ENCODE measurements at places on chromosomes 11 and 22. TPM values are rescaled to one million over a fixed set of nuclear protein-coding genes. Genes with fewer than 3 reads are reported as not detected.

GRCh38 chr11:39628311-39628710 lies 1831.1 kb downstream of the LRRC4C start:
- no peak overlapping the region for H3K4me3 ChIP-seq
- H3K4me1 ChIP-seq, result no peaks in the 10 kb centered on the region
- H3K27ac ChIP-seq, result no peak overlapping the region
- no peak for DNase-seq
- H3K27me3 ChIP-seq, result no peaks in the 10 kb centered on the region
- no peaks in the 10 kb centered on the region for H3K36me3 ChIP-seq

- H3K36me3 ChIP-seq, result no peaks in the 10 kb centered on the region
- no peak overlapping the region for H3K4me3 ChIP-seq
- no peak overlapping the region for H3K27ac ChIP-seq
- H3K27me3 ChIP-seq, result no peaks in the 10 kb centered on the region
- peaks cover 4% of the 10 kb centered on the region for H3K4me1 ChIP-seq
These were observed 32.1 kb upstream of the WNT7B start for GRCh38 chr22:46008836-46009596.

GRCh38 chr11:131279654-131280384 lies 90.6 kb upstream of the NTM start:
- H3K4me3 ChIP-seq, result no peak overlapping the region
- no peaks in the 10 kb centered on the region for H3K4me1 ChIP-seq
- H3K27me3 ChIP-seq, result no peaks in the 10 kb centered on the region
- H3K27ac ChIP-seq, result no peak overlapping the region
- no peak for DNase-seq

- peak; percentile 79 for DNase-seq
- peaks cover 10% of the 10 kb centered on the region for H3K4me1 ChIP-seq
- no peaks in the 10 kb centered on the region for H3K36me3 ChIP-seq
- no peak overlapping the region for H3K27ac ChIP-seq
- no peak overlapping the region for H3K4me3 ChIP-seq
- H3K27me3 ChIP-seq, result no peaks in the 10 kb centered on the region
These were observed 7.9 kb upstream of the FADS3 start for GRCh38 chr11:61899146-61899841.

- H3K4me3 ChIP-seq, result no peak overlapping the region
- no peaks in the 10 kb centered on the region for H3K27me3 ChIP-seq
- H3K4me1 ChIP-seq, result no peaks in the 10 kb centered on the region
These were observed 53.3 kb upstream of the JAM3 start for GRCh38 chr11:134015556-134015955.

DNA sequence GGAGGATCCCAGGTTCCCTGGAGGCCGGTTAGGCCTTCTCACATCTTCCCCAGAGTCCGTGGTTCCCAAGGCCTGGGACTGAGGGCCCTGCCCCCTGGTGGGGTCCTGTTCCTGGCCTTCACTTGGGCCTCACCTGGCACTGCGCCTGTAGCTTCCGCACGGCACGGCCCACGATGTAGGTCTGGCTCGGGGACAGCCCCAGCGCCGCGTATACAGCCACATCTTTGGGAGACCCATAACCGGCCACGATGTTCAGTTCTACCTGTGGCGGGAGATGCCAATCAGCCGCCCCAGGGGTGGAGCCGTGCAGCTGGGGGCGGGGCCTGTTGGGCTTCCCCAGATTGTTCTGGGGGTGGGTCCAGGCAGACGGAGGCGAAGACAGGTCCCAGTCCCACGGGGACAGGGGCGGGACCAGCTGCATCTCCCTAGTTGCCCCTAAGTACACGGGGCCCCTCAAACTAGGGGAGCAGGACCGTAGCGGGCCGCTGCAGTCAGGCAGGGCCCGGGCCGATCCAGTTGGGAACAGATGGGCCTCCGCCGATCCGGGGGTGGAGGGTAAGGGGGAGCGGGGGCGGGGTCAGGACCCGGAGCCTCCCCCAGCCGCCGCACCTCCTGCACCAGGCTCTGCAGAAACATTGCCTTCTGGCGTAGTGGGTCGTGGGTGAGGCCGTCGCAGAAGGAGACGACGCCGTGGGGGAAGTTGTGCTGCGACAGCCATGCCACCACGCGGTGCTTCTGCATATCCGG lies 10.1 kb downstream of the AIP start:
- H3K4me1 ChIP-seq, result no peaks in the 10 kb centered on the region
- no peak for DNase-seq
- H3K4me3 ChIP-seq, result no peak overlapping the region
- H3K27me3 ChIP-seq, result no peaks in the 10 kb centered on the region
- H3K36me3 ChIP-seq, result peaks cover 98% of the 10 kb centered on the region

DNA sequence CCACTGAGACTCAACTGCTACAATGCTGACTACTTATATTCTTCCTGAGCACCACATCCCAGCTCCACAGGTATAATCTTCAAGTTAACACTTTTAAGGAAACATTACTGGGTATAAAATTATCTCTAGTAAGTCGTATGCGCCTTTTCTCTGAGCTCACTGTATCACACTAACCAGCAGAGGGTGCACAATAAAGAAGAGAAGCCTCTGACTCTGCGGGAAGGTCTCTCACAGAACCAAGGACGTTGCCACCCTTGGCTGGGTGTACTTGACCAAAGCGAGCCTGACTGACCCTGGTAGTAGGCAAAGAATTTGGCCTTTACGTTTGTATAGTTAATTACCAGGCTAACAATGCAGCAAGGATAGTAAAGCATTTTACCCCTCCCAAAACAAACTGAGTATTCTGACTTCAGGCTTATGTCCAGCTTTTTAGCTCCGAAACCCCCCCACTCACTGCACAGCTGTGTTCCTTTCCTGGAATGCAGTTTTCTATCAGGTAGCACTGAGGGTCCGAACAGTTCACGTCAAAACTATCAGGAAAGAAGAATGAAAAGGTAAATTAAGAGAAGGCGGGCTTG lies at the start of gene BTBD18:
Gene BTBD18, minus strand, starts transcription at position 144 of the 578 bp plus-strand sequence. CDS start 631 bp downstream, outside the sequence.
- no peaks in the 10 kb centered on the region for H3K4me1 ChIP-seq
- H3K4me3 ChIP-seq, result no peak within 1 kb of the TSS
- H3K27ac ChIP-seq, result no peak within 1 kb of the TSS
- DNase-seq, result peak; percentile 53
- H3K36me3 ChIP-seq, result peaks cover 6% of the 10 kb centered on the region

GRCh38 chr11:46951864-46952263 lies 15.3 kb downstream of the CSTPP1 start:
- no peaks in the 10 kb centered on the region for H3K4me1 ChIP-seq
- no peaks in the 10 kb centered on the region for H3K36me3 ChIP-seq
- H3K27ac ChIP-seq, result no peak overlapping the region
- DNase-seq, result no peak

DNA sequence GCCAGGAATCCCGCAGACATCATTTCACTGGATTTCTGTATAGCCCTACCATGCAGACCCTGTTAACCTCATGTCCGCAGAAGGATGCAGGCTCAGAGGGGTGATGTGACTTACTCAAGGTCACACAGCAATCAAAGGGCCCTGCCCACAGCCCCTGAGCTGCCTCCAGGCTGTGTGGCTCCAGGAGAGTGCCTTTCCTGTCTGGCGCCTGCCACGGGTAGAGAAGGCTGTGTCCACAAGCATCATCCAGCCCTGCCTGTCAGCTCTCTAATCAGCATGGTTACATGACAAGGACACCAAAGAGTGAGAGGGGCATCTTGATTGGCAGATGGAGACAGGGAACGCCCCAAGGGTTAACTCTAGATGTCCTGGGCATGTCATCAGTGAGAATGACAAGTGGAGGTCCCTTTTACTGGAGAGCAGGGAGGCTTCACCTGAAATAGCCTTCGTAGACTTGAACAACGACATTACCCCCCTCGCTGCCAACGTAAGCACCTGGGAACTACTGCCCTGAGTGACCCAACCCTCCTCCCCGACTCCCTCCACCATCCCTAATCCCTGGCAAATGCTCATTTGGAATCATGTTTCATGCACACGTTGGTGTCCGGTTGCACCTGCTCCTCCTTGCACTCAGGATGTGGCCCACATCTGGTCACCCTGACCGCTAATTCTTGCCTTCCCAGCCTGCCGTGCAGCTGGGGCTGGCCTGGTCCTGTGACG lies 6.9 kb downstream of the FGF19 start:
- no peak overlapping the region for H3K4me3 ChIP-seq
- peaks cover under 1% of the 10 kb centered on the region for H3K4me1 ChIP-seq
- no peak overlapping the region for H3K27ac ChIP-seq
- no peaks in the 10 kb centered on the region for H3K36me3 ChIP-seq
- DNase-seq, result no peak

- peak overlapping the region; percentile 91 for H3K27ac ChIP-seq
- no peaks in the 10 kb centered on the region for H3K27me3 ChIP-seq
- peak overlapping the region; percentile 81 for H3K4me3 ChIP-seq
These were observed 754 bp downstream of the NUP50 start for GRCh38 chr22:45164270-45165088.

GRCh38 chr11:130100381-130101095 lies 30.8 kb downstream of the APLP2 start:
- no peak overlapping the region for H3K4me3 ChIP-seq
- peaks cover 3% of the 10 kb centered on the region for H3K4me1 ChIP-seq
- no peak overlapping the region for H3K27ac ChIP-seq
- no peaks in the 10 kb centered on the region for H3K36me3 ChIP-seq
- H3K27me3 ChIP-seq, result no peaks in the 10 kb centered on the region

DNA sequence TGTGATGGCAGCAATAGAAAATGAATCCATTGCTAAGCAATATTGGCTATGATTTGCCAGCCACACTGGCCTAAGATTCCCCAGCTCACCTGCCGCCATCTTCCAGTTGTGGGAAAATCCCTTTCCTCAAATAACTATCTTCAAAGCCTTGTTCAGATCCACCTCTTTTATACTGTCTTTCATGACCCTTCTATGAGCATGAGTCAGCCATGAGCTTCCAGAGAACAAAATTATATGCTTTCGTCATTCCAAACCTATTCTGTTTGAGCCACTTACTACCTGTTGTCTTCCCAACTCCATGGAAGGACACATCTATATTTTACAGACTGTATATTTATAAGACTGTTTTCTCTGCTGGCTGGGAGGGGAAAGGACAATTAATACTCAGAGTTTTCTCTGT lies 25.0 kb upstream of the PRSS23 start:
- no peak for DNase-seq
- no peaks in the 10 kb centered on the region for H3K4me1 ChIP-seq
- no peak overlapping the region for H3K27ac ChIP-seq
- H3K36me3 ChIP-seq, result no peaks in the 10 kb centered on the region
- H3K4me3 ChIP-seq, result no peak overlapping the region

- no peak overlapping the region for H3K4me3 ChIP-seq
- no peaks in the 10 kb centered on the region for H3K27me3 ChIP-seq
- H3K36me3 ChIP-seq, result no peaks in the 10 kb centered on the region
These were observed 65.8 kb downstream of the MORC2 start for GRCh38 chr22:30902496-30903357.

- H3K4me1 ChIP-seq, result no peaks in the 10 kb centered on the region
- no peaks in the 10 kb centered on the region for H3K36me3 ChIP-seq
- H3K27ac ChIP-seq, result no peak overlapping the region
- H3K4me3 ChIP-seq, result no peak overlapping the region
These were observed 53.2 kb downstream of the IRAG1 start for GRCh38 chr11:10640308-10640707.

- H3K4me1 ChIP-seq, result no peaks in the 10 kb centered on the region
- H3K36me3 ChIP-seq, result no peaks in the 10 kb centered on the region
- H3K4me3 ChIP-seq, result no peak overlapping the region
- no peak for DNase-seq
- H3K27me3 ChIP-seq, result peaks cover 5% of the 10 kb centered on the region
These were observed 512 bp upstream of the GRIA4 start for GRCh38 chr11:105609341-105609781.

DNA sequence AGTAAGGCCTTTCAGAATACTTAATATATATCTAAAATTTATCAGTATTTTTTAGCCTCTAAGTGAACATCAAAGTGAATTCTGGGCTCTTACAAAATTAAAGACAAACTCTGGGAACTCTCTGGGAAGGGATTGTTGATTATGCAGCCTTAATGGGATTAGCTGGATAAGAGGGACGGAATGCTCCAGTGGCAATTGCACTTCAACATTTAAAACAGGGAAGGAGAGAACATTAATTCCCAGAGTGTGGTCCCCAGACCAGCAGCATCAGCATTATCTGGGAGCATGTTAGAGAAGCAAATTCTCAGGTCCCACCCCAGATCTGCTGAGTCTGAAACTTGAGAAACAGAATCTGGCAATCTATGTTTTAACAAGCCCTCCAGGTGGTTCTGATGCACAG lies 46.5 kb downstream of the POLD3 start:
- H3K36me3 ChIP-seq, result peaks cover 61% of the 10 kb centered on the region
- DNase-seq, result no peak
- H3K4me3 ChIP-seq, result no peak overlapping the region
- H3K27ac ChIP-seq, result no peak overlapping the region
- no peaks in the 10 kb centered on the region for H3K4me1 ChIP-seq

GRCh38 chr11:102518296-102519094 lies 12.1 kb downstream of the MMP7 start:
- no peak overlapping the region for H3K4me3 ChIP-seq
- H3K4me1 ChIP-seq, result no peaks in the 10 kb centered on the region
- no peaks in the 10 kb centered on the region for H3K27me3 ChIP-seq
- H3K36me3 ChIP-seq, result no peaks in the 10 kb centered on the region
- no peak for DNase-seq

- H3K4me1 ChIP-seq, result no peaks in the 10 kb centered on the region
- H3K27me3 ChIP-seq, result peaks cover 11% of the 10 kb centered on the region
- H3K36me3 ChIP-seq, result no peaks in the 10 kb centered on the region
- DNase-seq, result no peak
These were observed 5.8 kb upstream of the PAMR1 start for GRCh38 chr11:35531246-35531645.

GRCh38 chr11:13440100-13440855 lies 22.7 kb downstream of the BTBD10 start:
- no peak for DNase-seq
- no peak overlapping the region for H3K4me3 ChIP-seq
- H3K27ac ChIP-seq, result no peak overlapping the region
- H3K4me1 ChIP-seq, result no peaks in the 10 kb centered on the region
- no peaks in the 10 kb centered on the region for H3K36me3 ChIP-seq

- peaks cover 10% of the 10 kb centered on the region for H3K4me1 ChIP-seq
- no peaks in the 10 kb centered on the region for H3K36me3 ChIP-seq
- peak overlapping the region; percentile 87 for H3K27ac ChIP-seq
These were observed 470 bp downstream of the NUMA1 start for GRCh38 chr11:72079819-72080325.

GRCh38 chr11:35088226-35088625 lies 50.7 kb upstream of the CD44 start:
- no peaks in the 10 kb centered on the region for H3K36me3 ChIP-seq
- no peak for DNase-seq
- no peaks in the 10 kb centered on the region for H3K27me3 ChIP-seq

GRCh38 chr11:19838994-19839768 lies 126.5 kb downstream of the NAV2 start:
- H3K4me1 ChIP-seq, result no peaks in the 10 kb centered on the region
- DNase-seq, result no peak
- H3K27me3 ChIP-seq, result no peaks in the 10 kb centered on the region
- no peak overlapping the region for H3K4me3 ChIP-seq
- no peak overlapping the region for H3K27ac ChIP-seq

Gene TRIM49
- 0.09 TPM for total RNA-seq

Gene ALDH3B2
- 0.57 TPM for total RNA-seq

Gene TRPC6
- total RNA-seq, result 1.3 TPM

Gene SORL1
- total RNA-seq, result 23.8 TPM

Gene SMC1B
- total RNA-seq, result 0.19 TPM

Measured in thymus (tissue), 14 donors.